ENCODE measurements at places on chromosomes 6 and 20.
A peak's percentile ranks its signal among the peaks of the same experiment; 100 is the strongest.

DNA sequence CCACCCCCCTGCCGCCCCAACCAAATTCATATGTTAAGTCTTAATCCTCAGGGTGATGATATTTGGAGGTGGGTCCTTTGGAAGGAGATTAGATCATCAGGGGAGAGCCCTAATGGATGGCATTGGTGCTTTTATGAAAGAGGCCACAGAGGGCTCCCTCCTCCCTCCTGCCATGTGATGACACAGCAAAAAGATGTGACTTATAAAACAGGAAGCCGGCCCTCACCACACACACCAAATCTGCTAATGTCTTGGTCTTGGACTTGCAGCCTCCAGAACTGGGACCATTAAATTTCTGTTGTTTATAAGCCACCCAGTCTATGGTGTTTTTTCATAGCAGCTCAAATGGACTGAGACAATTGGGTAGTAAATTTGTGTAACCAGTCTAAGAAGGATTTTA, 176.3 kb downstream of the ADGRG6 start:
- no peak for DNase-seq

DNA sequence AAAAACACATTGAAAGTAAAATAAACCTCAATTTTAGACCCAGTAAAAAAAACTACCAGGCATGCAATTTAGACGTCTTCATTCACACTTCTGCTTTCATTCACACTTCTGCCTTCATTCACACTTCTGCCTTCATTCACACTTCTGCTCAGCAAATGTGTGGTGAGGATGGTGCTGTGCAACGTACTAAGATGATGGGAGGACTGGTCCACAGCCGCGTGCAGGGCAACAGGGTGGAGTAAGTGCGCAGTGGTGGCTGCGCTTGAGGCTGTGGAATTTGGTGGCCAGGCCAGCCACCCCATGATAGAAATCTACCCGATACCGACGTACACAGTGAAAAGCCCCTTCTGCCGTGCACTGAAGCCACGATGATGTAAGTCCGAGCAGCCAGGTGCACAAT, 114.3 kb upstream of the CD93 start:
- no peak for DNase-seq

GRCh38 chr6:154474648-154475428, 35.6 kb downstream of the CNKSR3 start:
- no peak for DNase-seq

DNA sequence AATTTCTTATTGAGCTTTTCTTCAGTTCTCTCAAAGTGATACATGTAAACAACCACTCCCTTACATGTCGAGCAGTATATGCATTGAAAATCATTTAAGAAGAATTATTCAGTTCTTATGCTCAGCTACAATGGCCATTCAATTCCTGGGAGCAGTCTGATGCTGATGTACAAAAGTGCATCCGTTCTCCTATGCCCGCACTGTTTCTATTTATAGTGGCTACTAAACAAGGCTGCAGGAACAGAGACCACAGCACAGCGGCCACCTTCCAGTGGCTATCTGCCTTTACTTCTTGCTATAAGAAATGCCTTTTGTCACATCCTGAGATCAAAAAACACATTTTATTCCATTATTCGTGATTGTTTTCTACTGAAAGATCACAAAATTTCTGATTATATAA, 82.2 kb downstream of the FHL5 start:
- DNase-seq: no peak

DNA sequence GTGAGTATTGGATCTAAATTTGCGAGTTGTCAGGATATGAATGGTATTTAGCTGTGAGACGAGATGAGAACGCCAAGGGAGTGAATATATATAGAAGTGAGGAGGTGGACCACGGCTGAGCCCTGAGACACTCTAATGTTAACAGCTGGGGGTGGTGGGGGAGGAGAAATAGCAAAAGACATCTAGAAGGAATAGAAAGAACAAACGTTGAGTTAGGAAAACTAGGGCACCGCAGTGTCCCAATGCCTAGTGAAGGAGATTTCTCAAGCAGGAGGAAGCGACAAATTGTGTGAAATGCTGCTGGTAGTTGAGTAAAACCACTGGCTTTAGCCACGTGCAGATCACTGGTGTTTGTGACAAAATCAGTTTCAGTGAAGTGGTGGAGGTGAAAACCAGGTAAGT, 56.9 kb downstream of the CD164 start:
- no peak for DNase-seq

GRCh38 chr6:73704260-73704659, 8.3 kb downstream of the CD109 start:
- peak; percentile 54 for DNase-seq

DNA sequence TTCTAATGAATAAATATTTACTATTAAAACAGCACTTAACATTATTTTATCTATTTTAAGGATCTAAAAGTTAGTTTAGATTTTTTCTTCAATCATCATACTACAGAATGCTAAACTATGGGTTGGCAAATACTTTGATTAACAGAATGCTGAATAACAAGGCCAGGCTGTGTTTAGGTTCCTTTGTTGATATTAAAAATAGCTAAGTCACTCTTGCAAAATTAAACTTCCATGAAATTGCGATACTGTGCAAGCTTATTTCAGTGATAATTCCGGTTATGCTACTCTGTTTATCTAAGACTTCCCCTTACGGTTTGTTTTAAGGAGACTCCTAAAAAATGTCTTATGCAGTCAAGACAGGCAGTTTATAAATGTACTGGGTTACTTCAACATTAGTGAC, 2.8 kb downstream of the RNF24 start:
- no peak for DNase-seq

- no peak for DNase-seq
These were observed 315.4 kb downstream of the PLCB1 start for GRCh38 chr20:8447262-8448120.

GRCh38 chr6:31446481-31446880, 43.1 kb downstream of the MICA start:
- DNase-seq: no peak

- DNase-seq: no peak
These were observed 28.4 kb downstream of the IL20RA start for GRCh38 chr6:137016356-137016755.

- DNase-seq: no peak
These were observed 141.9 kb downstream of the MRPL14 start for GRCh38 chr6:43985329-43985728.

- no peak for DNase-seq
These were observed 13.6 kb downstream of the TMEM181 start for GRCh38 chr6:158573542-158573931.

DNA sequence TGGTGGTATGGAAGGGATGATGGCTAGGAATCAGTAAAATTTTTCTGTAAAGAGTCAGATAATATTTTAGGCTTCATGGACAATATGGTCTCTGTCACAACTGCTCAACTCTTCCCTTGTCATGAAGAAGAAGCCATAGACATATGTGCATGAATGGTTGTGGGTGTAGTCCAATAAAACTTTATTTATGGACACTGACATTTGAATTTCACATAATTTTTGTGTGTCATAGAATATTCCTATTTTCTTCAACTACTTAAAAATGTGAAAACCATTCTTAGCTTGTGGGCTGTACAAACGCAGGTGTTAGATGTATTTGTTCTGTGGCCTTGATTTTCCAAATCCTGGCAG, 59.9 kb downstream of the SYNDIG1 start:
- DNase-seq: no peak

DNA sequence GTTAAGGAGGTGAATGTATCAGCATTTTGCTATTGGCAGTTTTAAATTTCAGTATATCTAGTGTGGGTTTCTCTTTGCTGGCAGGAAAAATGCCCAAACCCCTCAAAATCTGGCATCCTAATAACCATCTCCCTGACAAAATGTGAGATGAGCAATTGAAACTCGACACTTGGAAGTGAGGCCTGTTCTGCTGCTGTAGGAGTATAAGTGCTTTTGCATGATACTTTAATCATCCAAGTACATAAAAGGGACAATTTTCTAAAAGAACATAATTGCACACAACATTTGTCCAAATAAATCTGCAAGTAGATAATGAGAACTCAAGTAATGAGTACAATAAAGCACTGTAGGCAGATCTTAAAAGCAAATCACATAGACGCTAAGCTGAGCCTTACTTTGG, 36.5 kb downstream of the LAMP5 start:
- DNase-seq: no peak

- DNase-seq: no peak
These were observed 27.8 kb downstream of the SAYSD1 start for GRCh38 chr6:39087197-39087596.

- peak; percentile 42 for DNase-seq
These were observed 645 bp downstream of the REV3L start for GRCh38 chr6:111482188-111482958.

GRCh38 chr6:25007269-25007699, 71.5 kb upstream of the RIPOR2 start:
- DNase-seq: peak; percentile 57

- peak; percentile 10 for DNase-seq
These were observed 22.6 kb upstream of the XRN2 start for GRCh38 chr20:21280522-21281016.

GRCh38 chr6:157531169-157531985, 150.4 kb downstream of the ZDHHC14 start:
- DNase-seq: no peak

DNA sequence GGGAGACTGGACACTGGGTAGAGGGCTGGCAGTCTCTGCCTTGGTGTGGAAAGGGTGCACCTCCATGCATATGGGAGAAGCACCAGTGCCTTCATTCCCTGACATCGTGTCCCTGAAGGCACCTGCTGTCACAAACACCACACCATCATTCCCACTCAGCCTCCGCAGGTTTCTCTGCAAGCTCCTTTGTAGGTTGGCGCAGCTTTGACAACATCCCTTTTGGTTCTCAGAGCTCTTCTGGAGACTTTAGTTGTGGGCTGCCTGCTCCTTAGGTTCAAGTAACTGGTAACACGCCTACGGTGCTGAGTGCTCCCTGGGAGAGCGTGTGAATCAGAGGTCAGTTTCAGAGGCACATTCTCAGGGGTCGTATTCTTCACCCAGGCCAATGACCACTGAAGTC, 50.2 kb upstream of the TULP4 start:
- DNase-seq: no peak

GRCh38 chr6:14915888-14916832, 329.7 kb upstream of the JARID2 start:
- no peak for DNase-seq

DNA sequence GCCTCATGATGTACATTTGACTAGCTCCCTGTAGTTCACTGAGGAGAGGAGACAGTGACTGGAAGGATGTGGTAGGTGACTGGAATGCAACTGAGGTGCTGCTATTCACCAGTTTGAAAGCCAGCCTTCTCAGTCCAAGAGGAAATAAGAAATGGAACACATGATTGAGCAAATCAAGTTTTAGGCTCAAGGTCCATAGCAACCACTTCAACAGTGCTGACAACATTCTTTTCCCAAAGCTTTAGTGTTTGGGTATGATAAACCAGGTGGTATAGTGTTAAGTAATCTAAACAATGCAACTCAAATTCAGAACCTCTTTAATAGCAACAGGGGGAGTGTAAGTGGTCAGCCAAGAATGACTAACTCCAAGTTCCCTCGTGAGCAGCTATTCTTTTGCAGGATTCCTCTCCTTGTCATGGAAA, 9.2 kb downstream of the ZHX3 start:
- DNase-seq: no peak

DNA sequence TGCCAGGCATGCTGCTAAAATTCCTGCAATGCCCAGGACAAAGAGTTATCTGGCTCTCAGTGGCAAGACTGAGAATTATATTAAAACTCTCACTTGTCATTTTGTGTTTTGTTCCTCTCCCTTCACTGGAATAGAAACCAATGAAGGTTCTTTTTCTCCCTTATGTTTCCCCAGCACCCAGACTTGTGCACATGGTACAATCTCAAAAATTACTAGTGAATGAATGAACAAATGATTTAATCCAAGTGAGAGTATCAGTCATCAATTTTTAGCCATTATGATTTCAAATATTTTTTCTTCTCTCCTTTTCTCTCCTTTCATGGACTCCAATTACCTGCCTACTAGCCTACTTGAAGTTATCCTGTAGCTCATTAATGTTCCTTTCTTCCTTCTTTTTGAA, 70.1 kb downstream of the BCAS1 start:
- no peak for DNase-seq

DNA sequence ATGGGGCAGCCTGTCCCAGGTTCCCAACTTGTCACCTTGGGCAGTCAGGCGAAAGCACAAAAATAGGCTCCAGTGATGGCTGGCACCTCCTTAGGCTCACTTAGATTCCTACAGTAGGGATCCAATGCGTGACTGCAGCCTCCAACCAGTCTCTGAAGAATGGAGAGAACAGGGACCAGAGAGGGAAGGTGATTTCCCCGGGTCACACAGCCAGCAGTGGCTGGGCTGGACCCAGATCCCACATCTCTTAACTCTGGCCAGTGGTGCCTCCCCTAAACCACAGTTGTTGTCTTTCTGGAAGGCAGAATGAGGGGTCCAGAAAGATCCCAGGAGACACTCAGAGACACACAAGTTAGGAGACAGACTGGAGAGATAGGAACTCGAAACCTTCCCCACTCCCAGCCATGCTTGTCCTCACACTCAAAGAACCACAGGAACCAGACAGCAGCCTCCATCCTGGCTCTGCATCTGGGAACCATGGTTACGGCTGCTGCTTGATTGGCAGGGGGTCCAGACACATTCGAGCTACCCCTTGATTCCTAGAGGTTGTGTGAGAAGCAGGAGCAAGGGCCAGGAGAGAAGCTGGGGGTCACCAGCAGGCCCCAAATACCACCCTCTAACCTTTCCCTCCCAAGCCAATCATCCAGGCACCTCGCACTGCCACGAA, 33.1 kb upstream of the SIRPA start:
- DNase-seq: no peak

GRCh38 chr6:14086701-14087100, 30.9 kb upstream of the CD83 start:
- DNase-seq: no peak

- no peak for DNase-seq
These were observed 32.1 kb downstream of the NEDD9 start for GRCh38 chr6:11200356-11200755.

DNA sequence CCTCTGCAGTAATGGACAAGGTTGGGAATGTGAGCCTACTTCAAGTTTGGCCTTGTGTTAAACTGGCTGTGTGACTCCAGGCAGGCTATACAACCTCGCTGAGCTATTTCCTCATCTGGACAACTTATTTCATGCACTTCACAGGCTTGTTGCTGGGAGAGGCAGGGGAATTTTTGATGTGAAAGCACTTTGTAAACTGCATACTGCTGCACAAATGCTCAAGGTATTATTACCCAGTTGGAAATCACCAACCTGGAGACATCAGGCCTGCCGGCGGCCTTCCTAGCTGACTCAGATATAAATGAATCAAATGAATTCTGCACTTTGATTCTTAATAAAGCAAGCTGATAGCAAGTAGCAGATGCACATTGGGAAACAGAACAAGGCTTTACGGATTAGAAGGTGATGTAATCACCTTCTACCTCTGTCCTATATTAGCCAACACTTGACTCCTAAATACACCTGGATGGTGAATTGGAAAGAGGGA, 10.1 kb downstream of the JARID2 start:
- no peak for DNase-seq

DNA sequence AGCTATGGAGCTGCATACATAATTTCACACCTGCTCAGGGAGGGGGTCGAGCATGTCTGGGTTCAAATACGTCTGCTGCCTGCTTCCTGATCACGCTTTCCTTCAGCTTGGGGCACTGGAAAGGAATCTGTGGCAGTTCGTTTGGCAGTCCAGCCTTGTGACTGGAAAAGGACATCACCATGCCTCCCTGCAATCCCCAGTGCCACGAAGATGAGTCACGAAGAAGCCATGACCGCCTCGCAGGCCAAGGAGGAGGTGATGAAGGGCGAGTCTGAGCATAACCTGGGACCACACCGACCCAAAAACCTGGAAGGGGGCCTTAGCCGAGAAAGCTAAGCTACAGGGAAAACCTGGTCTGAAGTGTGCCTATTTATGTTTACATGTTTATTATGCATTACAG, 13.1 kb downstream of the JAG1 start:
- DNase-seq: no peak

- no peak for DNase-seq
These were observed 59.1 kb downstream of the MBOAT1 start for GRCh38 chr6:20153194-20153593.
